ENCODE measurements at places on chromosomes 7 and 10. TPM values are rescaled to one million over a fixed set of nuclear protein-coding genes. Genes with fewer than 3 reads are reported as not detected.

The SLC13A4 gene
- not detected for total RNA-seq

The SPDYE5 gene
- not detected for total RNA-seq

The KCNIP2 gene
- total RNA-seq, result 0.25 TPM

The DEPP1 gene
- total RNA-seq, result 395 TPM

The FZD8 gene
- total RNA-seq, result 19.3 TPM

The SEMA3A gene
- 0.92 TPM for total RNA-seq

The GNAT3 gene
- not detected for total RNA-seq

The CFTR gene
- total RNA-seq, result not detected

The ITPRIP gene
- 16.6 TPM for total RNA-seq

The KLF14 gene
- total RNA-seq, result not detected

GRCh38 chr7:73612598-73613269 lies 11.6 kb downstream of the MLXIPL start:
- no peak for DNase-seq

GRCh38 chr7:74473116-74473515 lies 19.4 kb downstream of the GTF2IRD1 start:
- DNase-seq, result no peak

DNA sequence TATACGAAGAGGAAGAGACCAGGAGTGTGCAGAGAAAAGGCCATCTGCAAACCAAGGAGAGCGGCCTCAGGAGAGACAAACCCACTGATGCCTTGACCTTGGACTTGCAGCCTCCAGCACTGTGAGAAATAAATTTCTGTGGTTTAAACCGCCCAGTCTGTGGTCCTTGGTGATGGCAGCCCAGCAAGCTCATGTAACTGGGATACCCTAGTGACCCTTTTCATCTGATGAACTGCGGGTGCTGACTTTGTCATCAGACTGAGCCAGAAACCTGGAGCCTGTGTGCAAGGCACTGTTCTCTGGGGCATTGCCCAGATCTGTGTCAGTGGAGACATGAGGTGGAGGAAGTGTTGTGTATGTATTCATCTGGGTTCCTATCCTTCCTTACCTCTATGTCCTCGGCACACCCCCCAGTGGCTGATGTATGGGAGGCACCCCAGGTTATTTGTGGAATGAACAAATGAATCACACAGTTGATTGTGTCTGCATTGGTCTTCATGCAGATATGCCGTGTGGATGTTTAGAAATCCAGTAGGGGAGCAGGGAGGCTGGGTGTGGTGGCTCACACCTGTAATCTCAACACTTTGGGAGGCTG lies 64.5 kb upstream of the BTBD16 start:
- DNase-seq, result no peak

DNA sequence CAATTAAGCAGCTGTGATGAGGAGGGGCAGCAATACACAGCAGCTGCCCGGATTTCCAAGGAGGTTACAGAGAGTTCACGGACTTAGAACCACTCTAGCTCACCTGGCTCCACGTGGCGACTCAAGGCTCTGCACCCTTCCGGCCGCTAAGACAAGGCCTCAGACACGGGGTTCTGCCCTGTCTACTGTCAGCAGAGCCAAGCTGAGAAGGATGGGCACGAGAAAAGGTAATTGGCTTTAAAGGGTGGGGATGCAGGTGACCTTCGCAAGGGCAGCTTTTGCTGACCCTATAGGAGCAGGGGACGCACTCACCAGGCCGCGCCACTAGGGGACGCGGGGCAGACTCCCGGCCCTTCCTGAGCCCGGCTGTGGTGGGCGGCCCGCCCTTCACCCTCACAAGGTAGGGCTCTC lies 152.4 kb downstream of the KIF20B start:
- no peak for DNase-seq

DNA sequence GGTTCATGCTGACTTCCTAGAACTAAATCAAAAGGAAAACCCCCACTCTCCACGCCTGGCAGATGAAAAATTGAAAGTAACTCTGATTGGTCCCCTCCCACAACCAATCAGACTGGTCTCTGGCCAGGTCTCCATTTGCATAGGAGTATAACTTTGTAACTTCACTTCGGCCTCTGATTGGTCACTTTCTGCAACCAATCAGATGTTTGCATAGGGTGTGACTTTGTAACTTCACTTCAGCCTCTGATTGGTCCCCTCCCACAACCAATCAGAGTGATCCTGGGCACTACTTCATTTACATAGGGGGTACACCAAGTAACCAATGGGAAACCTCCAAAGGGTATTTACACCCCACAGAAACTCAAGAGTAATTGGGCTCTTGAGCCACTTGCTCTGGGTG lies 306.6 kb upstream of the PFKP start:
- DNase-seq, result no peak

DNA sequence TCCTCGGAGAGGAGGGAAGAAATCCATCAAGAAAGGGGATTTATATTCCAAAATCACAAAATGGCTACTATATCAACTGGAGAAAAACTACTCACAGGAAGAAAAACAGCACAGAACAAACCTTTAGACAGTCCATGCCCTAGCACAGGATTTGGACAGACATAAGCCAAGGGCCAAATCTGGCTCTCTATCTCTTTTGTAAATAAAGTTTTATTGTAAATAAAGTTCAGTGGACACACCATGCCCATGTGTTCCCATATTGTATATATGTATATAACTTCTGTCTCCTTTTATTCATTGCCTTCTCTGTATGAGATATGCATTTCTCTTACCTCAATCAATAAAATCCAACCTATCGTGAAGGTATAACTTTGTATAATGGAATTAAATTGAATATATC lies 742.8 kb upstream of the LRRTM3 start:
- DNase-seq, result no peak

DNA sequence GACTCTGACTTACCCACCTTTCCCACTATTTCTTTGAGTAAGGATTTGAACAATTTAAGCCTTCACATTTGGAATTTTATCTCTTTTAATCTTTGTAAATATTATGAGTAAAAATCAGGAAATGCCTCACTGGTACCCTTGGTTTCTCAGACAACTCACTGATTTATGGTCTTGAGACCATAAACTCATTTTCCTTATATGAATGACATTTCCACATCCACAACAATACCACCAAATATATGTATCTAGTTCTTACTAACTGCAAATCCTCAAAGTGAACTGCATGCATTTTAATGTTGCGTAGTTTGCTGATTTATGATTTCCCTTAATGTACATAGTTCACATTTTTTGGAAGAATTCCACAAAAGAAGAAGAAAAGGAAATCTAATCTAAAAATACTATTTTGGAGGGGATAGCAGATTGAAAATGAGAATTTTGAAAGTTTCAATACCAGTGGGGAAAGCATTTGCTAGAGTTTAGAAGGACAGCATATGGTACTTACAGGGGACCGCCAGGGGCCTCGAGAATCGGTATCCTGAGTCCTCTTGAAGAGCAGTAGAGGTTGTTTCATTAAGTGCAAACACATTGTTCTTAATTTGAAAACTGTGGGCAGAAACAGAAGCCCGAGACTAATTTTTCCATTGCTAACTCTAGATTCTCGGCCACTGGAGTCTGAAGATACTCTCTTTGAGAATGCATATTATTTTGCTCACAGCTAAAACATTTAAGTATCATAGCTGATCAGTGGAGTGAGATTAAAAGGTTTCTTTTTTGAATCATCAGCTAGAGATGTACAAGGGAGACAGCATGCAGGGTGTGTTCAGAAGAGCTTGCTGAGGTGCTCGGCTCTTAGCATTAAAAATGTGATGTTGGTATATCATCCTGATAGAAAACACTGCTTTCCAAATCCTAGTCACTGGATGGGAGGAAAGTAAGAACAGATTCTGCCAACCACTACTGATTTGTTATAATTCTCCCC lies 964.0 kb downstream of the GATA3 start:
- DNase-seq, result no peak

DNA sequence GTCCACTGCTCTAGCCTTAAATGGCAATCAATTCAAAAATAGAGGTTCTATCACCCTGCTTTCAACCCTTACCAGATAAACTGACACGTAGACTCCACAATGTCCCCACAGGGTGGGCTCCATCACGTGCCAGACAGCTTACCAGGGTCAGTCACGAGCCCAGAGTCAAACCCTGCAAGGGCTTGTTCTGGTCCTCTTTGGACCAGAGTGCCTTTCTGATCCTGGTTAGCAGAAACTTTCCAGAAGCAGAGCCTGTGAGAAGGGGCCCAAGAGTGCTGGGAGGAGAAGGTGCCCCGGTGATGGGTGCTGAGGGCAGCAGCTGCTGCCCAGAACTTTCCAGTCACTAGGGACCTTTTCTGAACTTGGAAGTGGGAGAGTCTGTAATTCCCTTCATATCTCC lies 354 bp upstream of the GIMAP5 start:
- no peak for DNase-seq

GRCh38 chr10:4267086-4267773 lies 482.2 kb upstream of the KLF6 start:
- no peak for DNase-seq

GRCh38 chr10:130573446-130573845 lies 437.3 kb downstream of the GLRX3 start:
- no peak for DNase-seq

- no peak for DNase-seq
Observed at GRCh38 chr10:49235392-49235791, 47.2 kb upstream of the TMEM273 start.

DNA sequence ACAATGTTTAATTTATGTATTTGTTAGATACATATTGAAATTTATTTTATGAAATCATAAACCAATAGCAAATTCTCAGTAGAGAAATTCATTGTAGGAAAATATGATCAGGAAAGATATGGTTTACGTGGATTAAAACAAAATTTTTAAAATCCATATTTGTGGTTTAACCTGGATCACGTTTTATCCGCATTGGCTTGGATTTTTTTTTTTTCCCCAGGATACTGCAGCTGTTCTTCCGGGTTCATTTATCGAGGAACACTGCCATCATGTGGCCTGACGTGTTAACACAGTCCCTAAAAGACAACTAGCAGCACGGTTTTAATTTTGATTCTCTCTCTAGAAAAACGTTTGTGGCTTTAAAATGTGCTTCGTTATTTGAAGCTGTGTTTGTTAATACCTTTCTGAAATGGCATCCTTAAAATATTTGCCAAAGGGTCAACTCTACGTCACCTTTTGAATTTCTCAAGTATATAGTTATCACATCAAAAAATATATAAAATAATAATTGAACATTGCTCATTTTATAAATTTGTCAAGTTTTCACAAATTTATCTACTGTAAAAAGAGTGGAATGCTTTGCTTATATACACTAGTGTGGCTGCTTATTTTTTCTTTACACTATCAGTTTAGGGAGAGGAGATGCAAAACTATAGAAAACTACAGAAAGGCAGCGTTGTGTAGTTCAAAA lies 8.7 kb upstream of the ASB4 start:
- DNase-seq, result peak; percentile 24

DNA sequence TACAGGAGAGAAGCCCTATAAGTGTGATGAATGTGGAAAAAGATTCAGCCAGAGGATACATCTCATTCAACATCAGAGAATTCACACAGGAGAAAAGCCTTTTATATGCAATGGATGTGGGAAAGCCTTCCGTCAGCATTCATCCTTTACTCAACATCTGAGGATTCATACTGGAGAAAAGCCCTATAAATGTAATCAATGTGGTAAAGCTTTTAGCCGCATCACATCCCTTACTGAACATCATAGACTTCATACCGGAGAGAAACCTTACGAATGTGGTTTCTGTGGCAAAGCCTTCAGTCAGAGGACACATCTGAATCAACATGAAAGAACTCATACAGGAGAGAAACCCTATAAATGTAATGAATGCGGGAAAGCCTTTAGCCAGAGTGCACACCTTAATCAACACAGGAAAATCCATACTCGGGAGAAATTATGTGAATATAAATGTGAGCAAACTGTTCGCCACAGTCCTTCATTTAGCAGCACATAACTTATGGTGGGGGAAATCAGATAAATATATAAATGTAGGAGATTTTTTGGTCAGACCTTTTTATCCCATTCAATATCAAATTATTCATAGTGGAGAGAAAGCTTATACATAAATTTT lies 12.1 kb upstream of the MRPS17 start:
- DNase-seq, result no peak

DNA sequence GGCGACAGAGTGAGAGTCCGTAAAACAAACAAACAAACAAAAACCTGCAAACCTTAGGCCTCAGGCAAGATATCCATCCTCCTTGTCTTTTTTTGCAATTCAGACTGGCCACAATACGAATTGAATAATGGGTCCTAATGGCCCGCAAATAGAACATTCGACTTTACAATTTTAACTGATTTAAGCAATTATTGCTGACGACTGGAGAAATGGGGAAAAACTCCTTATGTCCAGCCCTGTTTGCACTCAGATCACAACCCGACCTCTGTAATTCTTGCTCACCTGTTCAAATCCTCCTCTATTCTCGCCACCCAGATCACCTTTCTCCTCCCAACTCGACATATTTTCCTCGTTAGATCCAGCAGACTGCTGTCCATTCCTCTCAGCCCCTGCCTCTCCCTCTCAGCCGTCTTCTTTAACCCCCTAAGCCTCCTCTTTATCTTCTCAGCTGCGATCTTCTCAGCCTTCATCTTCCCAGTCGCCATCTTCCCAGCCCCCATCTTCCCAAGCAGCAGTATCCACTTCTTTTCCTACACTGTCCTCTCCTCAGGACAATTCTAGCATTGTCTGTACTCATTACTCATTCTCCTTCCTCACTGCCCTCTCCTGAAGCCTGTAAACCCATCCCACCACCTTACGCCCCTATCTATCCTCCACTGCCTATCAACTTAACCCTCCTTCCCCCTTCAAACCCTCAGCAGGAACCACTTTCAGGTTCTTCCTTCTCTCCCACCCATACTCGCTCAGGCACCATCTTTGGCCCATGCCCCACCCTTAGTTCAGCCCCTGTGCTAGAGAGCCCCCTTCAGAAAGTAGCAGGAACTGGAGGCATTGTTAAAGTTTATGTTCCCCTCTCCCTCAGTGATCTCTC lies 61.8 kb downstream of the LRRC17 start:
- no peak for DNase-seq

DNA sequence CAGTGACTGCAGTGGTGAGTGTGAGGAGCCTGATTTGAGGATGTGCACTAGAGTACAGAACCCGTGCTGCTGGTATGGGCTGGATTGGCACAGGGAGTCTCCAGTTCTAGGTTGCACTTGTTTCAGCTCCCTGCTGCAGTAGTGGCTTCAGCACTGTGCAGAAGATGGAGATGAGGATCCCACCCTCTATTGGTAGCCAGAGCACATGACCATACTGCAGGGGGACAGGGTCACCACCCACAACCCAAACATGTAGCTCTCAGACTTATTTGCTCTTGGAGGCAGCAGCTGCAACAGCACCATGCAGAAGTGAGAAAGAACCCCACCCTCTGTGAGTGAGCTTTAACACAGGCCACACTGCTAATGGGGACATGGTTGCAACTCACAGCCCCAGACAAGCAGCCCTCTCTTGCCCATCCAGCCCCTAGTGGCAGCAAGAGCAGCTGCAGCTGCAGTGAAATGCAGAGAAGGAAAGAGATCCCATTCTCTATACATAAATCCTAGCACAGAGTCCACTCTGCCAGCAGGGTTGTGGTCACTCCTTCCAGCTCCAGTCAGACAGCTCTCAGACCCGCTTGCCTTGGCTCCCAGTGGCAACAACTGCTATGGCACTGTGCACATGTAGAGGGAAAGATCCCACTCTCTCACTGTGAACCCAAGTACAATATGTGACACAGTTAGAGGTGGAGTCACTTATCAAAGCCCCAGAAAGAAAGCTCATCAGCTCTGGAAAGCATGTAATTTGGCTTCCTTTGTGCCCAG lies 51.4 kb upstream of the SCIN start:
- no peak for DNase-seq

Data from pulmonary artery endothelial cell (primary cell).